ENCODE measurements at places on chromosomes 7 and 10.
A peak's percentile ranks its signal among the peaks of the same experiment; 100 is the strongest.

DNA sequence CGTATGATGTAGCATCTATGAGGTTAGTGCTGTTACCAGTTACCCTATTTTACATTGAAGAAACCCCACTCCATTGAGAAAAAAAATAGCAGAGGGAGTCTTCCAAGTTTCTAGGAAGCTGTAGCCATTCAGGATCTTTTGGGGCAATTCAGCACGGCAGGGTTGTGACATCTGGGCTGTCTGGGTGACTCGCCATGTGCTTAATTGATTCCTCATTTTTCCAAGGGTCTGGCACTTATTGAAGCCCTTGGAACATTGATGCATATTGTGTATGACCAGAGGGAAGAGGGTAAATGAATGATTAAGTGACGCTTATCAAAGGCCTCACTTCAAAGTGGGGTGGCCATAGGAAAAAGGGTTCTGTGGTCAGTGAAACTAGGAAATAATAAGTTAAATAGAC is 248.7 kb downstream of the ARHGAP12 start:
- DNase-seq: no peak

DNA sequence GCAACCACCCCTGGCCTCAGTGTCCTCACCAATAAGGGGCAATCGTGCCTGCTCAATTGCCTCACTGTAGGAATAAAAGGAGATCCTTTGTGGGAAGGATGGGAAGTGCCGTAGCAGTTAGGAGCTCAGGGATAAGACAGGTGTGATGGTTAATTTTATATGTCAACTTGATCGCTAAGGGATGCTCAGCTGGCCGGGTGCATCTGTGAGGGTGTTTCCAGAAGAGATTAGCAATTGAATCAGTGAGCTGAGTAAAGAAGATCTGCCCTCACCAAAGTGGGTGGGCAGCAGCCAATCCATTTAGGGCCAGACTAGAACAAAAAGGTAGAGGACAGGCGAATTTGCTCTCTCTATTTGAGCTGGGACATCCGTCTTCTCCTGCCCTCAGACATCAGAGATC is 46.3 kb downstream of the BUB3 start:
- no peak for DNase-seq

DNA sequence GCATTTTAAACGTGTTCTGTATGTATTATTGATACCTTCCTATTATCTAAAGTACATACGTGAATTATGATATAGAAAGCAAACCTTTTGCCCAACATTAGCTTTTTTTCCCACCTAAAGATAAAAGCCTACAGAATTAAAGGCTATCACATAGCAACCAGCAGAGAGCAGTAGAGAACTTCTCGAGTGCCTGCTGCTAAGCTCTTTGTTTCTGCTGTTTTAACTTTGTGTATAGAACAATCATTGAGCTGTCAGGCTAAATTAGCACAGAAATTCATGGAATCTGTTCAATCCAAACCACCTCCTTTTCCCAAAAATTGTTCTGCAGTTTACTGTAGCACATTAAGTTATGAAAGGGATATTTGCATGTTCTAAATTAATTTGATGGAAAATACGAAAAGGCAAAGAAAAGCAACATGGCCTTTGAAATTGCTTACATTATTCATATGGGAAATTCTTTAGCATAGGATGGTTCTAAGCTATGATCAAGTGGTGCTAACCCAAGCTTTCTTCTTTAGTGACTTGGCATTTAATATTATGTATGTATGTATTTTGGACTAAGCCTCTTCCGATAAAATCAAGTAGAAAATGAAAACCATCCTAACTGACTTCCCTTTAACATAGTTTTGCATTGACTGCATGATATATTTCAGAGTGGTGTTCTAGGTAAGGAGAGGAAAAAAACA is 1288.5 kb downstream of the GATA3 start:
- no peak for DNase-seq

- DNase-seq: no peak
These were observed 4.1 kb downstream of the JCAD start for GRCh38 chr10:30055226-30055662.

GRCh38 chr10:121553511-121554264 is 44.6 kb downstream of the FGFR2 start:
- no peak for DNase-seq

GRCh38 chr10:16820421-16820820 is 3.2 kb upstream of the RSU1 start:
- DNase-seq: no peak

GRCh38 chr7:129707910-129708499 is 96.5 kb downstream of the NRF1 start:
- DNase-seq: no peak

- no peak for DNase-seq
These were observed 64.6 kb downstream of the EBF3 start for GRCh38 chr10:129899276-129900130.

DNA sequence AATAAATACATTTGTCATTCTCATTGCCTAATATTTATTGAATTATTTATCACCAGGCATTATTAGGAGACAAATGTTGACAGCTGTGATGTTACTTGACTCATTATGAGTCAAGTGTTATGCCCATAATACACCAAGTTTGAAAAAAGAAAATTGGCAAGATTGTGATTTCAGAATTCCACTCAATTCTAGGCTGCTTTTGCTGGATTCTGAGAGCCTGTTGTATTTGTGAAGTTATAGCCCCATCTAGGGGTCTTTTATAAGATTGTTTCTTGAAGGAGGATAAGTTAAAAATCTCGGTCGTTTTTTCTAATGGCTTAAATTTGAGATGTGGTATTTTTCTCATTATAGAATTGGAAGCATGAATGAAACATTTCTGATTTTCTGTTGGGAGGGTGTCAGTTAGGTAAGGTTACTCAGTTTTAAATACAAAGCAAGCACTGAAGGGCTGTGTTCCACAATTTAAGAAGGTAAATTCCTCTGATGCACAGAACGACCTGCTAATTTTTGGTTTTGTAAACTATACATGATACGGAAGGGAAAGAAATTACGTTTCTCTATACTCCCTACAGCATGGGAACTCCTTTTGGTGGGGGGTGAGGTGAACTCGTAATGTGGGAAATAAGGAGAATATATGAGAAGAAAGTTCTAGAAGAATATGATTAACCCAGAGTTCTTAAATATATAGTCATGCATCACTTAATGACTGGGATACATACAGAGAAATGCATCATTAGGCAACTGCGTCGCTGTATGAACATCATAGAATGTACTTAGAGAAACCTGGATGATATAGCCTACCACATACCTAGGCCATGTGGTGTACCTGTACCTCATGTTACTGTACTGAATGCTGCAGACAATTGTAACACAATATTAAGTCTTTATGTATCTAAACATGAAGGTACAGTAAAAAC is 2.6 kb downstream of the STK31 start:
- no peak for DNase-seq

GRCh38 chr10:14336736-14337135 is 6.0 kb upstream of the FRMD4A start:
- no peak for DNase-seq

GRCh38 chr7:20474249-20474648 is 141.2 kb upstream of the ABCB5 start:
- no peak for DNase-seq

DNA sequence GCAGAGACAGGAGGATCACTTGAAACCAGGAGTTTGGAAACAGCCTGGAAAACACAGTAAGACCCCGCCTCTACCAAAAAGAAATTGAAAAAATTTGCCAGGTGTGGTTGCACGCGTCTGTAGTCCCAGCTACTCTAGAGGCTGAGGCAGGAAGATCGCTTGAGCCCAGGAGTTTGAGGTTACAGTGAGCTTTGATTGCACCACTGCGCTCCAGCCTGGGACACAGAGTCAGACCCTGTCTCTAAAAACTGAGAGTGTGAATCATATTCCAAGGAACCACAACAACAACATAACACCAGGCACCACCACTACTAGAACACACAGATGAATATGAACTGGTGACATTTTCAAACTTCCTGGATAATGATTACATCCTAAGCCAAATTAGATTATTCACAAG is 324.2 kb downstream of the CALN1 start:
- no peak for DNase-seq

GRCh38 chr10:131933696-131934086 is 32.9 kb downstream of the PPP2R2D start:
- DNase-seq: no peak

DNA sequence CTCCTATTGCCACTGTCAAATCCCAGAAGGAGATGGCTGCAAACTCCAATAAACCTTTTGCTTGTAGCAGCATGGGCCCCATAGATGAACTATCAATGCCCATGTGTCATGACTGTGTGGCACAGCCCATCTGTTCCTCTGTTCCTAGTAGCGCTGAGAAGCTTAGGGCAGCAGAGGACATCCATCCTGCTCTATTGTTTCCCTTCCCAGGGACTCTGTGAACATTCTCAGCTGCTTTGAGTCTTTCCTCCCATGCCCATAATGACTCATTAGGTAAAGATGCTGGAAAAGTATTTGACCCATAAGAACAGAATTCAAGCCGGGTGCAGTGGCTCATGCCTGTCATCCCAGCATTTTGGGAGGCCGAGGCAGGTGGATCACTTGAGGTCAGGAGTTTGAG is 28.3 kb downstream of the STMP1 start:
- no peak for DNase-seq

GRCh38 chr10:29689001-29689400 is 54.2 kb upstream of the SVIL start:
- DNase-seq: no peak

DNA sequence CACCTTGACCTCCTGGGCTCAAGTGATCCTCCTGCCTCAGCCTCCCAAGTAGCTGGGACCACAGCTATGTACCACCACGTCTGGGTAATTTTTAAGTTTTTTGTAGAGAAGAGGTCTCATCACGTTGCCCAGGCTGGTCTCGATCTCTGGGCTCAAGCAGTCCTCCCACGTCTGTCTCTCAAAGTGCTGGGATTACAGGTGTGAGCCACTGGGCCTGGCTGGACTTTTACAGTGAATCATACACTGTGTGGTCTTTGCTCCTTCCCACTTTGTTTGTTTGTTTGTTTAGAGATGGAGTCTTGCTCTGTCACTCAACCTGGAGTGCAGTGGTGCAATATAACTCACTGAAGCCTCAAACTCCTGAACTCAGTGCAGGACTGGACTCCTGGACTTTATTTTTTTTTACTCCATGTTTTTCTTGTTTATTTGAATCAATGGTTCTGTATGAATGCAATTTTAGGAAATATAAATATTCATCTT is 12.5 kb downstream of the PPIA start:
- DNase-seq: no peak

GRCh38 chr7:110921595-110922151 is 169.3 kb upstream of the LRRN3 start:
- DNase-seq: no peak

DNA sequence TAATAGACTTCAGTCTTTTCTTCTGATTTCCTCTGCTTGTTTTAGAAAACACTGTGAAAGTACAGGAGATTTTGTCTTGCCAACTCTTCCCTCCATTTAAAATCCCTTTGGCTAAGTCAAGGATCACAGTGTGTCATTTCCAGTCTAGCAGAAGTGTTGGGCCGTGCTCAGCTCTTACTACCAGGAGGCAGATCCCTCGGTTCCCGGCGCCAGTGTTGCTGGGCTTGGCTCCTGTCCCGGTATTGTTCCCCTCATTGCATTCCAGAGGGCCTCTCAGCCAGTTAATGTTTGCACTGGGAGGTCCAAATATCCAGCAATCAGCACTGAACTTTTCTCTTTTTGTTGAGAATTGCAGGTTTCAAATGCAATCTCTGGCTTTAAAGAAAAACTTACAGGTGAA is 612.1 kb upstream of the MGMT start:
- no peak for DNase-seq

DNA sequence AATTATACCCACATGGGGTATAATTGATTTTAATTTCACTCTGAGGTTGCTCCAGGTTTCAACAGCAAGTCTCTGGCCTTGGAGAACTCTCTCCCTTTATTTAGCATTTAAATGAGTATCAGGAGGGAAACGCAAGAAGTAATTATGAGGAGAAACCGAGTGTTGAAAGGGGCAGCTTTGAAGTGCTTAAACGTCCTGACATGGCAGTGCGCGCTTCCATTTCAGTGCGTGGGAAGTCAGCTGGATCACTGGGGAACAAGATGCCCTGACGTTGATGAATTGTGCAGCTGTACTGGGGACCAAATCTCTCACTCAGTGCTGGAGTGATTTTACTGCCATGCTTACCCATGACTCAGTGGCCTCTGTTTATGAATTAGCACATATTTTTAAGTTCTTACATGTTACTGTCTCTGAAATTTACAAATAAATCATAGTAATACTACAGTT is 106.0 kb upstream of the PRR15 start:
- DNase-seq: no peak

GRCh38 chr10:28984431-28984830 is 304.4 kb upstream of the LYZL1 start:
- no peak for DNase-seq

GRCh38 chr10:102394079-102394800 is 1.3 kb upstream of the NFKB2 start:
- DNase-seq: peak; percentile 97

DNA sequence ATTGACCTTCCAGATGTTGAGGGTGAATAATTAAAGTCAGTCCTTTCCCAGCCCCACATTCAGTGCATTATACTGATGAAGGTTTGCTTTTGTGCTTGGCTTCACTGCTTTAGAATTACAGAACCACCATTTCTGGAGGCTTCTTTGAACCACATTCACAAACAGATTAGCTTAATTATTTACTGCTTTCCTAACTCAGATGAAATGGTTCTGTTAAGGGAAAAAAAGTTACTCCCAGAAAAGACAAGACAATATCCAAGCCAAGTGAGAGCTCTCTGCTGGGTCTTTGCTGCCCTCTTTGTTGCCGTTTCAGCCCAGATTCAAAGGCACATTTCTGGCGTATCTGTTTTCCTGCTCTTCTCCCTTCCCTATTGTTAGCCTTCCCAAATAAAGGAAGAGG is 188.9 kb downstream of the AHR start:
- DNase-seq: no peak

DNA sequence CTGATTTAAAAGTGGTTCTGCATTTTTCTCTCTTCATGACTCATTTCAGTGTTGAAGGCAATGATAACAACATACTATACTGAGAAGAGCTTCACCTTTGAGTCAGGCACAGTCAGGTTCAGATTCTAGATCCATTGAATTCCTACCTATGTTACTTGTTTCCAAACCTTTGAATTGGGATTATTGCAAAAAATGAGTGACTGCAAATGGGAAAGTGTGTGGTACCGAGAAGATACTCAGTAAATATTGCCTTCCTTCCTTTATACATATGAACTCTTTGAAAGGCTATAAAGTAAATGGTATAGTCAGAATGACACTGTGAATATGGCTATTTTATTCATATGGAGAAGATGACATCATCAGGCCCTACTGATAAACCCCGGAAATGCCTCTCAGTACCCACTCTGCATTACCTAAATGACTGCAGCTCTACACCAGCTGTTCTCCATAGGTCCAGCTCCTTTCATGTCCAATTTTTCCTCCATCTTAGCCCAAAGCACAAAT is 66.7 kb upstream of the FGL2 start:
- DNase-seq: no peak

- DNase-seq: no peak
These were observed 575.6 kb downstream of the KIF20B start for GRCh38 chr10:90276894-90277475.

DNA sequence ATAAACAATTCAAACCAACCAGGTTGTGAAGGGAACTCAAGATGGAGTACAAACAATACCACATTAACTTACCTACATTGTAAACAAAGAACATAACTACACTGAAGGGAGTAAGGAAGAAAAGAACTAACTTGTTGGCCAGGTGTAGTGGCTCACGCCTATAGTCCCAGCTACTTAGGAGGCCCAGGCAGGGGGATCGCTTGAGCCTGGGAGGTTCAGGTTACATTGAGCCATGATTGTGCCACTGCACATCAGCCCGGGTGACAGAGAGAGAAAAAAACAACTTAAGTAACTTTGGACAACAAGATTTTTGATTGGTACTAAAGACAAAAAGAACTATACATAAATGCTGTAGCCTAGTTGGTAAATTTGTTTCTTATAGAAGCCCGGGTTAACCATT is 68.8 kb downstream of the TRIL start:
- no peak for DNase-seq

GRCh38 chr7:103065667-103066066 is 8.9 kb downstream of the FBXL13 start:
- peak; percentile 6 for DNase-seq
